Subcutaneous preadipocyte (primary cell): ENCODE measurements at places on chromosomes 16 and 17. TPM values are rescaled to one million over a fixed set of nuclear protein-coding genes. Genes with fewer than 3 reads are reported as not detected.

STX8 gene
- total RNA-seq = 69.6 and 97.0 TPM in 2 replicates

CCL3 gene
- total RNA-seq = not detected in 2 replicates

EMC8 gene
- 33.0 and 37.1 TPM in 2 replicates for total RNA-seq

MYL4 gene
- not detected in 2 replicates for total RNA-seq

BAHCC1 gene
- total RNA-seq = 6.2 and 7.4 TPM in 2 replicates

ZNF747 gene
- total RNA-seq = 8.1 and 8.4 TPM in 2 replicates

TBC1D28 gene
- not detected in 2 replicates for total RNA-seq

CDT1 gene
- total RNA-seq = 16.5 and 27.0 TPM in 2 replicates

CHST5 gene
- total RNA-seq = 0.20 and 0.73 TPM in 2 replicates

CUEDC1 gene
- total RNA-seq = 13.5 and 15.8 TPM in 2 replicates

SEBOX gene
- not detected in 2 replicates for total RNA-seq

KRTAP2-4 gene
- not detected in 2 replicates for total RNA-seq

ACOX1 gene
- total RNA-seq = 42.6 and 62.8 TPM in 2 replicates

SLC13A5 gene
- not detected in 2 replicates for total RNA-seq
